ENCODE measurements at places on chromosomes 4 and X. TPM values are rescaled to one million over a fixed set of nuclear protein-coding genes. Genes with fewer than 3 reads are reported as not detected.

CSN1S1 gene
- not detected for total RNA-seq

UGT2B11 gene
- total RNA-seq, result not detected

NXF2B gene
- total RNA-seq, result not detected

GAGE1 gene
- total RNA-seq, result not detected

ENPP6 gene
- not detected for total RNA-seq

IQCM gene
- 0.27 TPM for total RNA-seq

Measured in fibroblast of the aortic adventitia (primary cell).